ENCODE measurements at places on chromosomes 5 and 9.
A peak's percentile ranks its signal among the peaks of the same experiment; 100 is the strongest.

DNA sequence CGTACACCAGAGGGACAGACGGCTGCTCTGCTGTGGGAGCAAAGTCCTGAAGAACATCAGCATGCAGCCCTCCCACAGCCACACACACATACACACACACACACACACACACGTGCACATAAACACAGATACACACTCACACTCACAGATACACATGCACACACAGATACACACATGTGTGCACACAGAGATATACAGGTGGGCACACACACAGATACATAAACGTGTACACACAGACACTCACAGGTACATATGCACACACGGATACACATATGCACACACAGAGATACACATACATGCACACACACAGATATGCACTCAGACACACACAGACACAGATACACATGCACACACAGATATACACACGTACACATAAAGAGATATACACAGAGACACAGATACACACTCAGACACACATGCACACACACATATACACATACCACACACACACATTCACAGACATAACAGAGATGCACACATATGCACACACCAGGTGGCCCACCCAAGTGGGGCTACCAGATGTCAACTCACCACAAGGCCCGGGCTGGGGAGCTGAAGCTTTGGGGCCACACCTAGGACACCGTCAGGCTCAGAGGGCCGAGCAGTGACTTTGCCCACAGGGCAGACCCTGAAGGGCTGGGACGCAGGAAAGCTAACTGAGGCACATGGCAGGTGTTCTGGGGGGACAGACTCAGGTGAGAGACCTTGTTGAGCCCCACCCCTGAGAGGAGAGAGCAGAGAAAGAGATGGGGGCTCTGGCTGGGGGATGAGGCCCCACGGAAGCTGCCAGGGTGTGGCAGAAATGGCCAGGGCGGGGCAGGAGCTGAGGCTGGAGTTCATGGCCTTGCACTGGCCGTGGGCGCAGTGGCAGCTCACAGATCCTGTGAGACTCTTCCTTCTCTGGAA, 148.6 kb upstream of the PPP1R26 start:
- no peak for DNase-seq

GRCh38 chr5:143135832-143136551, 267.5 kb downstream of the NR3C1 start:
- DNase-seq = peak; percentile 18

GRCh38 chr5:56147106-56147505, 86.0 kb downstream of the ANKRD55 start:
- DNase-seq = no peak

GRCh38 chr5:78300464-78301045, 6.1 kb upstream of the AP3B1 start:
- no peak for DNase-seq

DNA sequence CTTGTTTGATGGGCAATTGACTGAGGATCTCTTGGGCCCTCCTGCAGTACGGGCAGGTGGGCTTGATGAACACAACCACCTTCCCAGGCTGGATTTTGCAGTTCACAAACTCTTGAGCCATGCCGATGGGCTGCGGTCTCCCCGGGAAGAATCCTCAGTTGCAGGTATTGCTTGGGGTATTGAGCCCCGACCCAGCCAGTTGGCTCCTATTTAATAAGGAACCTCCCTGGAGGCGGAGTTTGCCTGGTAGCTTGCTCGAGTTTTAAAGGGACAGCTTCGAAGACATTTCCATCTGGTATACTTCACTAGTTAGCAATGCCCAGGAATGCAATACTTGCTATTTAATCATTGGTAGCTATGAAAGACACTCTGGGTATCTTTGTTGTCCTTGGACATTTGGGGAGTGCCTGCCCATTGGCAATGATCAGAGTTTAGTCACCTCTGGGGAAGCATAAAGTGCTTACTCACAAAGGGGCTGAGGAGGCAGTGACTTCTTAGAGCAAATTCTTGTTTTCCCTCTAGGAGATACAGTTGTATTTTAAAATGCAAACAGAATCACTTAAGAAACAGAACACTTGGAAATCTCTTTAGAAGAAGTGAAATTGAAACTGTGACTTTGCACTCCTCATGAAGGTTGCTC, at the start of gene GLRX:
GLRX (minus strand) TSS at position 185 of the 640 bp plus-strand sequence; CDS start at position 121, 64 bp downstream.
- peak; percentile 21 for DNase-seq

DNA sequence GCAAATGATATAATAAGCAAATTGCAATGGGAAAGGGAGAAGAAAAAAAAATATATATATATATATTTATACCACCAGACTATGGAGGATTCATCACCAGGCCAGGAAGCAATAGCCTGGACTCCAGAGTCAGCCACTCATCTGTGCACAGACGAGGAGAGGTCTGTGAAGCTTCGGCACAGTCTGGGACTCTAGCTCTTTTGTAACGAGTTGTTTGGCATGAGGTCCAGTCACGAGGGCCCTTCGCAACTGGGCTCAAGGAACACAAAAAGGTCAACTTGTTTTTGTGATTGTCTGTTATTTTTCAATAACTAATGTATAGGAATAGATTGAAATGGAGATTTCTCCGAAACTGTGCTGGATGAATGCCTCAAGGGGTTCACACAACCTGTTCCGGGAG, 14.7 kb upstream of the FGF1 start:
- DNase-seq = no peak

DNA sequence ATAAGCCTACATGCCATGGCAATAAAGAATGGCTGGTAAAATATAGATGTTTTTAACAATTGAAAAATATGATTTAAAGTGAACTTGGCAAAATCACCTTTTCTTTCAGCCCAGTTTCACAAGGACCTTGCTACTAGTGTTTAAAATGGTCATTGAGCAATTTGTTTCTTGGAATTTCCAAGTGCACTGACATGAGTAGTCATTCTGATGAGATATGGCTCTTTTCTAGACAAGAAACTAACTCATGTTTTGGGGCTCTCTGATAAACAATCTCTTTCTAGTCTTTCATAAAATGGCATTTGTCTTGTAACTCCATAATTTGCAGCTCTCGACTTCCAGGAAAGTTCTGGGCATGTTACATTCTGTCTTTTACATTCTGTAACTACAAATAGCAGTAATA, 176.8 kb downstream of the NR2F1-AS1 start:
- DNase-seq = no peak

DNA sequence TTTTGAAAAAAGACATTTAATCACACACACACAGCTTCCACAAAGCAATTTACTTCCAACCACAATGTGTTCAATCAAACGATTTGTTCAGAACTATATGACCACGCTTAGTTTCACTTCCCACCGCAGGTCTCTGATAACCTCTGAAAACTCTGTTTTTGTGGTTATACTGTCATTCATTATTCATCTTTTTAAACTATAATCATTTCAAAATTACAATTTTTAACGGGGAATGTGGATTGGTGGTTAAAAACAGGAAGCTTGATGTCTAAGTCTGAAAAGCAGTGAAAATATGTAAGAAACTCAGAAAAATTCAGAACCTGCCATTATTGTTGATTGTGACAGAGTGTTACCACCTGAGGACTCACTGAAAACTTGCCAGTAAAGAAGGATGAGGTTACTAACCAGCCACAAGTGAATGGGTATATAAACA, 12.7 kb upstream of the TMEM174 start:
- no peak for DNase-seq
